Chondrocyte (in vitro differentiated cells): ENCODE measurements at places on chromosomes 1 and 21. TPM values are rescaled to one million over a fixed set of nuclear protein-coding genes. Genes with fewer than 3 reads are reported as not detected.

GRCh38 chr1:59565611-59566410 is 248.9 kb upstream of the HOOK1 start:
- DNase-seq: no peak

Gene SH2D1B
- total RNA-seq: not detected in 3 replicates

DNA sequence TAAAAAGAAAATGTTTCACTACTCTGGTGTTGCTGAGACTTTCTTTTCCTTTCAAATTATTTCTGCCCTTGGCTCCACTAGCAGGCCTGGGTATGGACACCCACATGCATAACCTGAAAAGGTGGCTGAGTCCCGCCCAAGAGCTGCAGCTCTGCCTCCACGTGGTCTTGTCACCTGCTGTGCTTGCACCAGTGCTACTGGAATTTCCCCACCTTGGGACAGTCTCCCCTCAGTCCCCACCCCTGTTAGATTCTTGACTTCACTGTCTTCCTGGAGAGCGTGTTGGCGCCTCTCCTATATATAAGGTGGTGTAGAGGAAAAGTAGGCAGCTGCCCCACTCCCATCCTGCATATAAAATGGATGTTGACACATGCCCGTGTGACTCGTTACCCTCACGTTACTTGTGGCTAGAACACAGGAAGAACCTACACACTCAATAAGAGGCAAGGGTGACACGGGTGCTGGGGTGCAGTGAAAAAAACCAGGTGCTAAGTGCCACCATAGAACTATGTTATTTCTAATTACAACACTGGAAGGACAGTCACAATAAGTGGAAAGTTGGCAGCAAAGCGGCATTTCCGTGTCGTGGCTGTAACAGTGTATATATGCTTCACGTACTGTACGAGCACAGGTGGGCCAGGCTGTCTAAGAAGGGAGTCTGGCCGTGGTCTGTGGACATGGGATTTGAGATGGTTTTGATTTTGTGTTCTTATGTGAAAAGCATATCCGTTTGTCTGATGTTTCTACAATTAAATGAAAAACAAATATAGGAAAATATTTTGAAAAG is 61.0 kb downstream of the POFUT2 start:
- peak; percentile 63 for DNase-seq

GRCh38 chr1:53642607-53643006 is 96.4 kb downstream of the GLIS1 start:
- peak; percentile 32 for DNase-seq

- DNase-seq: no peak
Measured at GRCh38 chr1:63122079-63122478, 200.3 kb upstream of the FOXD3 start.

Gene G0S2
- 0.65 to 1.0 TPM (median 0.69 TPM) in 3 replicates for total RNA-seq

GRCh38 chr1:228101994-228102790 is 933 bp downstream of the C1orf35 start:
- DNase-seq: no peak

DNA sequence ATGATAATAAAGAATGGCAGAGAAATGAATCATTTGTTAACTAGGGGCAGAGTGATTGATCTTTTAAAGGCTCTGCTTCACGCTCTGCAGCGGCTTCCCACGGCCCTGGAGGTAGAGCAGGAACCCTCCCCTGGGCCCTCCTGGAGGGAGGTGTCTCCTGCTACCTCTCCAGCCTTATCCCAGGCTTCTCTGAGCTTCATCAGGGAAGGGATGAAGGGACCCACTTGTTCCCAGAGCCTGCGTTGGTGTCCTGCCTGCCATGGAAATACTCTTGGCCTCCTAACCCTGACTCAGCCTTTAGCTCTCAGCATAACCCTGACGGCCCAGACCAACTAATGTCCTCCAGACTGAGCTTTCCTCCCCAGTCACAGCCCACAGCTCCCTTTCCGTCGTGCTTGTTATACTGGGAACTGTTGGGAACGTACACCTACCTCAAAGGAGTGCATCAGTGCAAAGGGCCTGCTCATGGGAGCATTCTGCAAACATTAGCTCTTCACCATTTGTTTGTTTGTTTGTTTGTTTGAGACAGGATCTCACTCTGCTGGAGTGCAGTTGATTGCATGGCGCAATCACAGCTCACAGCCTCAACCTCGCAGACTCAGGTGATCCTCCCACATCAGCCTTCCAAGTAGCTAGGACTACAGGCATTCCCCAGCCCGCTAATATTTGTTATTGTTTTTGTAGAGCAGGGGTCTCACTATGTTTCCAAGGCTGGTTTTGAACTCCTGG is 17.4 kb upstream of the HNRNPU start:
- DNase-seq: no peak

Gene DENND2D
- 0.25 TPM in 1 of 3 replicates, not detected in the others for total RNA-seq

DNA sequence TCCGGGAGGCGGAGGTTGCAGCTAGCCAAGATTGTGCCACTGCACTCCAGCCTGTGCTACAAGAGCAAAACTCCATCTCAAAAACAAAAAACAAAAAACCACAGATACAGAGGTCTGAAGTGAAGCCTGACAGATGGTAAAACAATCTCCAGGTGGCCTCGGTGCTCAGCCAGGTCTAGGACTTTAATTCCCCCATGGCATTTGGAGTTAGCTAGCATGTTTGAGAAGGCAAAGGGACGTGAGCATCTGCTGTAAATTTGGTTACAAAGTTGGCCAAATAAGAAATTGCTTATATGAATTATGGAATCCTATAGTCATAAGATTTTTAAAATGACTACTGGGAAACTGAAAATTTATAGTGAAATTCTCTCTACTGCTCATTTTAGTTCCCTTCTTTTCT is 98.3 kb upstream of the FMN2 start:
- DNase-seq: no peak

Gene KLF17
- 0.18 TPM in 1 of 3 replicates, not detected in the others for total RNA-seq

- DNase-seq: no peak
Measured at GRCh38 chr21:19842601-19843000, 1155.6 kb upstream of the NCAM2 start.

DNA sequence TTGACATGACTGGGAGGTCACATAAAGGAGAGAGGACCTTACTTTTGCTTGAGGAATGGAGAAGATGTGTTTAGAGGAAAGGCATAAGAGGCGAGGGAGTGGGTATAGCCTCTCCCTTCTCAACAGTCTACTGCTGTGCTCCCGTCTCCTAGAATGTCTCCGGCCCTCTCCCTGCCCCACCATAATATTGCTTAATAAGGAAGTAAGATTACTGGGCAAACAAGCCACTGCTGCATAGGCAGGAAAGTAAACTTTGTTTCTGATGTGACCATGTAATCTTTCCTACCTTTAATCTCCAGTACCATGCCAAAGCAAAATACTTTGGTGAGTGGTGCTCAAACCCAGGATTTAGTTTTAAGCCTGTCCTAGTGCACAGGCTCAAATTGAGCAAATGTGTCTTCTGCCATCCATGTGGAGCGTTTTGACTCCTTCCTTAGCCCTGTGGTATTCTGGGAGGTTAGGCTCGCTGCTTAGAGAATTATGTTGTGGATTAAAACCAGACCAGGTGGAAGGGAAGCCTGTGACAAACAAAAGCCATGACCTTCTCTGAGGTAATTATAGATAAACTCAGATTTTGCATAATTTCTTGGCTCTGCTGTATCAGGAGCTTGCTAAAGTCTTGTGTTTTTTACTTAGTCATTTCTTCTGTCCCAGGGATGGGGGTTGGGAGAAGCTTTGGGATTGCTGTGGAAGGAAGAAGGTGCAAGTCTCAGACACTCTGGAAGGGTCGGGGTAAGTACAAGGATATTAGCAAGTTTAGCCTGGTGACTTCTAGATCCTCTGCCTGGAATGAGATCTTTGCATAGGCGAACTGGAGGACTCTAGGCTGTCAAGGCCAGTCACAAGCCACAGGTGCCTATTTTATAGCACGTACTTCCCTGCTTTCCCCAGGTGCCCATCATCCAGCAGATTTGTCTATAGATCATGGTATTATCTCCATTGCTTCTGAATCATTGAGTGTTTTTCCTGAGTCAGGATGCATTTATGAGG is 34.5 kb upstream of the DIPK1A start:
- DNase-seq: no peak

Gene TMEM269
- 0.20 to 0.70 TPM (median 0.23 TPM) in 3 replicates for total RNA-seq

Gene DOP1B
- total RNA-seq: 17.1 to 23.1 TPM (median 17.8 TPM) in 3 replicates

DNA sequence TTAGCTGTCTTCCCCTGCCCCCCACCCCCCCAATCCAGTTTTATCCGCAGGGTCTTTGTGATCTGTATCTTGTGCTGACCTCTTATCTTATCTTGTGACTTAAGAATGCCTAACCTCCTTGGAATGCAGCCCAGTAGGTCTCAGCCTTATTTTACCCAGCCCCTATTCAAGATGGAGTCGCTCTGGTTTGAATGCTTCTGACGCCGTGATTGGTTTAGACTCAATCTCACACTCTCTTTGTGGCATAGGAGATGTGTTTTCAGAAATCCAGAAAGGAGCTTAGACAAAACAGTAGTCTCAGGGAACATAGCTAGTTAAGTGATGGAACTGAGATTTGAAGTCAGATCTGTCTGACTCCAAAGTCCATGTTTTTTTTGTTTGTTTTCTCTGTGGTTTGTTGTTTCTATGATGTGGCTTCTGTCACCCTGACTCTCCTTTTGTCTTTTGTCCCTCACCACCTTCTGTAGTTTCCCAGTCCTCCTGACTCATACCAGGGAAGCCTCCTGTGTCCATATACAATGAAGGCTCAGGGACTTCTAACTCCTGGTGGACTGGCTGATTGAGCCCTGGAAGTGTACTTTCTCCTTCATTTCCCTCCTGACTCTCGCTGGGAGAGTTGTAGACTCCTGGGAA is 18.1 kb upstream of the USP24 start:
- no peak for DNase-seq

DNA sequence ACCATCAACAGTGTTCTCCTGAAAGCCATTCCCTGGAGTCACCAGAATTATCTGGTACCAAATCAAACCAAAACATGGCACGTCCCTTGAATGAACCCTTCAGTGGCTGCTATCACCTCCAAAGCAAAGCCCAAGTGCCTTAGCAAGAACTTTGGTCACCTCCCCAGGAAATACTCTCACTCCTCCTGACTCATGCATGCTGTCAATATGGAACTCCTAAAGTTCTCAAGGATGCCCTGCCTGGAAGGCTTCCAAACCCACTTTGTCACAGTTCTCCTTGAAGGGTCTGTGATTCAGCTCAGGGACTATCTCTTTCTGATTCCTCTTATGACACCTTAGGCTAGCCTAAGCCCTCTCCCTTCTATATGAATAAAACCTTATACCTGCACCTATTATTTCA is 146.1 kb upstream of the RUNX1 start:
- no peak for DNase-seq

DNA sequence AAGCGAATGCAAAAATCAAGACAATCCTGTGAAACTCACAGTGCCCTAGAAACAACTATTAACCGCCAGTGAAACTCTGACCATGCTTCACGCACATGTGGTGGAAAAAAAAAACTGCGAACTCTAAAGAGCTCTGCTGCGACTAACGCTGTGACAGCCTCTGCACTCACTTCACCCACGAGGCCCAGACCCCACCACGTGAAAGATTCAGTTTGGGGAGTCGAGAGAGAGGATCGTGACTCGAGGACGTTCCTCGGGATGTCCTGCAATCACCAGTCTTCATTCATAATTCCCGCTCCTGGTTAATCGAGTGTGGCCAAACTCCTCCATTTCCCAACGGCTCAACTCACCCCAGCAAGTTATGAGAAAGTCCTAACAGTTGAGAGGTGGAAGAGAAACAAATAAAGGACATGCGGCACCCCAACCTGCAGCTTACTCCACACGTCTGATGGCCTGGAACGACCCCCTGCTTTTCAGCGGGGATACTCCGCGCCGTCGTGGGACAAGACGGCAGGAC is 1.1 kb downstream of the SERBP1 start:
- no peak for DNase-seq

Gene GJA8
- not detected in 3 replicates for total RNA-seq

DNA sequence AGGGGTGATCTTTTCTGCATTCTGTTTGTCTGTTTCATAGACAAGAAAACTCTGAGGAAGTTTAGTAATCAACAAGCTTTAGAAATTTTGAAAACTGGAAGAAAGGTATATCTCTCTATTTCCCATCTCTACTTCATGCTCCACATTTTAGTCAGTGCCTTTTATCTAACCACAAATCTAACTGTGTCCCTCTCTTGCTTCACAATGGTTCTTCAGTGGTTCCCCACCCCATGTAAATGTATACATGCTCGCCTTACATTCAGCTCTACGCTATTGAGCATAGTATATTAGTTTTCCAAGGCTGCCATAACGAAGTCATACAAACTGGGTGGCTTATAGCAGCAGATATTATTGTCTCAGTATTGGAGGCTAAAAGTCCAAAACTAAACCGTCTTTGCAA is 14.4 kb upstream of the SAMSN1 start:
- no peak for DNase-seq

DNA sequence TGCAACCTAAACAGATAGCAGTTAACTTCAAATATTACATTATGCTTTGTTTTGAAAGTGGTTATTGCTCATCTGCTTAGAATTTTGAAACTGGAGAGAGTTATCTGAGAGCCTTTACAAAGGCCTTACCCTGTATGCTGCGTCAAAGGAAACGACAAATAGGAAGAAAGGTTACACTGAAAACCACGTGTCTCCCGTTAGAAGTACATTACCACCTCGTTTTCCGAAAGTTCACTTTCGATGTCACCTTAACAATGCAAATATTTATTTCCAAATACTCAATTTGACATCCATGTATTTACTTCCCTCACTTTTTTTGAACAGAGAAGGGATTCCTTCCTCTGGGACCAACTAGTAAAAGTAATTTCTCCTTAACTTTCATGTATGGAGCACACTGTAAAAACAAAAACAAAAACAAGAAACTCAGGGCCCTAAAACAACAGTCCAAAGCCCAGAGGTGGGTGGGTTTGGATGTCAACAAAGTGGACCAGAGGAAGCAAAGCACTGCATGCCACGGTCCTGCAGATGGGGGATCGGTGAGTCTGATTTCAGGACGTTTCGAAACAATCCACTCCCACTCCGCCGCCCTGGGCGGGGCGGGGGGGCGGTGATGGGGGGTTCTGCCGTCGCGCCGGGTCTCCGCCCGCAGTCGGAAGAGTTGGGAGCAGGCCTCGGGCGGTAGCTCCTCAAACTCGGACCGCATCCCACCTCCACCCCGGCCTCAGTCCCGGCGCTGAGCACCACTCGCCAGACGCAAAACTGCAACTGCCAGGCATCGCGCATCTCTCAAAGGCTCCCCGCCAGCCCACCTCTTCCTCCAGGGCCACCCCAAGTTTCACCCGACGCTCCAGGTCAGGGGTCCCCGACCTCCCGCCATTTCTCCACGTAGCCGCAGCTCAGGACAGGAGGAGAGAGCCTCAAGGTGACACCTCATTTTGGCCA is 841 bp downstream of the ADSS2 start:
- no peak for DNase-seq

GRCh38 chr21:34612056-34612455 is 2.9 kb downstream of the RCAN1 start:
- no peak for DNase-seq

DNA sequence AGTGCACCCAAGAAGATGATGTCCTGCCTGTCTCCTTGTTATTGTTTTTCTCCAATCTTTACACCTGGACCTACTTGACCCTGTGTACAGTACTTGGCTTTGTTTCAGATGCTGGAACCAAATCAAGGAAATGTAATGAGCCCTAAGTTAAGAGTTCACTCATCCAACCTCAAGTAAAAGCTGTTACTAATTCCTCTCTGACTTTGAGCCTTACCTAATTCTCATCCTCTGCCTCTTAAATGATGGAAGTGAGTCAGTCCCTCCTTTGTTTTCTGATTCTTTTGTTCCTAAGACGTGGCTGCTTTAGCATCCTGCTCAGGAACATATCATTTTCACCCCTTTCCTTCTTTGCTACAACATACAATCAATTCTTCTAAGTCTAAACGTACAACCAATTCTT is 15.3 kb upstream of the PLA2G4A start:
- DNase-seq: no peak

Gene ADAMTSL4
- total RNA-seq: 3.6 to 5.7 TPM (median 5.1 TPM) in 3 replicates

Gene PLA2G2C
- not detected in 3 replicates for total RNA-seq
